ENCODE measurements at places on chromosomes 12 and 14.

GRCh38 chr14:98871796-98872195 is 400.2 kb downstream of the BCL11B start:
- H3K27me3 ChIP-seq = no peaks in the 10 kb centered on the region
- H3K27ac ChIP-seq = no peak overlapping the region

GRCh38 chr14:89881839-89882238 is 72.7 kb downstream of the EFCAB11 start:
- no peak overlapping the region for H3K27ac ChIP-seq
- H3K36me3 ChIP-seq = no peaks in the 10 kb centered on the region
- H3K4me1 ChIP-seq = no peaks in the 10 kb centered on the region
- H3K4me3 ChIP-seq = no peak overlapping the region

- no peaks in the 10 kb centered on the region for H3K36me3 ChIP-seq
- H3K27me3 ChIP-seq = no peaks in the 10 kb centered on the region
- no peak overlapping the region for H3K27ac ChIP-seq
- no peak overlapping the region for H3K4me3 ChIP-seq
These were observed 754.3 kb upstream of the TBX3 start for GRCh38 chr12:115438314-115438713.

- no peak overlapping the region for H3K4me3 ChIP-seq
- H3K27ac ChIP-seq = peak overlapping the region; percentile 31
- no peak for DNase-seq
- H3K36me3 ChIP-seq = peaks cover 5% of the 10 kb centered on the region
- peaks cover 3% of the 10 kb centered on the region for H3K4me1 ChIP-seq
These were observed 13.8 kb downstream of the TMCC3 start for GRCh38 chr12:94636462-94637085.

GRCh38 chr14:75274899-75275569 is 3.6 kb upstream of the FOS start:
- peaks cover 4% of the 10 kb centered on the region for H3K36me3 ChIP-seq
- H3K4me3 ChIP-seq = no peak overlapping the region
- H3K27me3 ChIP-seq = no peaks in the 10 kb centered on the region
- no peak overlapping the region for H3K27ac ChIP-seq

GRCh38 chr12:32440120-32440865 is 40.9 kb downstream of the FGD4 start:
- DNase-seq = peak; percentile 65
- H3K27ac ChIP-seq = peak overlapping the region; percentile 89
- peak overlapping the region; percentile 1 for H3K4me3 ChIP-seq
- H3K27me3 ChIP-seq = no peaks in the 10 kb centered on the region
- peaks cover 2% of the 10 kb centered on the region for H3K36me3 ChIP-seq

GRCh38 chr14:91843437-91843836 is 23.9 kb downstream of the TC2N start:
- H3K4me3 ChIP-seq = no peak overlapping the region
- no peaks in the 10 kb centered on the region for H3K27me3 ChIP-seq

- no peaks in the 10 kb centered on the region for H3K27me3 ChIP-seq
- peaks cover 2% of the 10 kb centered on the region for H3K4me1 ChIP-seq
- peak; percentile 5 for DNase-seq
- no peak overlapping the region for H3K4me3 ChIP-seq
- no peak overlapping the region for H3K27ac ChIP-seq
These were observed 145.6 kb upstream of the NAV3 start for GRCh38 chr12:77685112-77685511.

DNA sequence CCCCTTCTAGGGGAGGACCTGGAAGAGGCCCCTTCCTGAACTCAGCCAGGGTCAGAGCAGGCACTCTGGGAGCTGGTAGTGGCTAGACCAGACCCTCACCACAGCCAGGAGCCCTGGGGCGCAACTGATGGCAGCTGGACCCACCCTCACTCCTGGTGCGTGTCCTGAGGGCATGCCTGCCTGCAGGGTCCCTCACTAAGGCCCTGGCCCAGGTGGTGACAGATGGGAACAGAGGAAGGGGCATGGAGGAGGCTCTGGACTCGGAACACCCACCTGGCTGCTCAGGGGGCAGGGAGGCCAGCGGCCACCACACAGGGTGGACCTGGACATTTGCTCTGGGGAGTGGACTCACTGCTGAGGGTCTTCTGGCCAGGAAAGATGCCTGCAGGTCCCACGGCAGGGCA is 342.2 kb upstream of the SFSWAP start:
- H3K36me3 ChIP-seq = no peaks in the 10 kb centered on the region
- no peak overlapping the region for H3K4me3 ChIP-seq
- H3K4me1 ChIP-seq = no peaks in the 10 kb centered on the region
- DNase-seq = no peak

DNA sequence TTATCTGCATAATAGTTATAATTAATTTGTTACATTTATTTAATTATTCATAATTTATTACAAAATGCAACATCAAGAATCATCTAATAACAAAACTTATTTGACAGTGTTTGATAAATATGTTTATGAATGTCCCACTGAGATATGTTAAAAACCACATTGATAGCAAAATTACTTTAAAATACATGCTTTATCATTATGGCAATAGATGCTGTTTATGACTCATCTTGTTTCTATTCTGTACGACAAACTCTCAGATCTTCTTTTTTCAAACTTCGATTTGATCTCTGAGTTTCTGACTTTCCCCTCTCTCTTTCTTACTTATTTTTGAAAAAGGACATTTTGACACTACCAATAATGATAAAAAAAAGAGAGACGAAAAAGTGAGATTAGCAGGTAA is 56.8 kb upstream of the LRRK2 start:
- DNase-seq = no peak
- no peaks in the 10 kb centered on the region for H3K4me1 ChIP-seq
- no peaks in the 10 kb centered on the region for H3K36me3 ChIP-seq
- no peaks in the 10 kb centered on the region for H3K27me3 ChIP-seq

GRCh38 chr12:11075642-11076041 is 13.5 kb upstream of the TAS2R46 start:
- H3K4me1 ChIP-seq = no peaks in the 10 kb centered on the region
- no peaks in the 10 kb centered on the region for H3K36me3 ChIP-seq
- H3K27me3 ChIP-seq = no peaks in the 10 kb centered on the region
- H3K4me3 ChIP-seq = no peak overlapping the region
- no peak overlapping the region for H3K27ac ChIP-seq

GRCh38 chr12:124115976-124116690 is 143.1 kb downstream of the ZNF664 start:
- H3K36me3 ChIP-seq = no peaks in the 10 kb centered on the region
- peaks cover 3% of the 10 kb centered on the region for H3K27me3 ChIP-seq
- H3K4me3 ChIP-seq = no peak overlapping the region

- H3K4me1 ChIP-seq = peaks cover 25% of the 10 kb centered on the region
- H3K36me3 ChIP-seq = no peaks in the 10 kb centered on the region
- no peak overlapping the region for H3K27ac ChIP-seq
- no peak for DNase-seq
These were observed 29.3 kb downstream of the PRKCH start for GRCh38 chr14:61350427-61351270.

- H3K27me3 ChIP-seq = peaks cover 6% of the 10 kb centered on the region
- DNase-seq = no peak
- H3K4me3 ChIP-seq = no peak overlapping the region
- H3K4me1 ChIP-seq = no peaks in the 10 kb centered on the region
These were observed 209.3 kb downstream of the TTC8 start for GRCh38 chr14:89033756-89034155.

- H3K36me3 ChIP-seq = peaks cover under 1% of the 10 kb centered on the region
- H3K4me1 ChIP-seq = no peaks in the 10 kb centered on the region
- H3K4me3 ChIP-seq = no peak overlapping the region
- DNase-seq = no peak
These were observed 23.6 kb downstream of the RFLNA start for GRCh38 chr12:124318278-124319020.

DNA sequence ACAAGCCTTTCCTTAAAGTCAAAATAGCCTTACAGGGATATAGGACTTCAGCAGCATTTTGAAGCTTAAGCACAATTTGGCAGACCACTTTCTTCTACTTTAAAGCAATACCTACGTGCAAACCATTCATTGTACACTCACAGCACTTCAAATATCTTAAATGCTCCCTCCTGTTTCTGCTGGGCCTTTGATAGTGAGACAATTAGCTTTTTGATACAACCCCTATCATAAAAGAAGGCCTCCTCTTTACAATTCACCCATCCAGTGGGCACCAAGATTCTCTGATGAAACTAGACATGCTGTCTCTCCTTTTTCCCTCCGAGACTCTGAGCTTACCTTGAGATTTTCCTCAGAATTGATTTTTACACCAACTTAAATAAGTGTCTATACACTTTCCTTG is 157.5 kb upstream of the FAR2 start:
- H3K4me1 ChIP-seq = no peaks in the 10 kb centered on the region
- H3K36me3 ChIP-seq = no peaks in the 10 kb centered on the region

DNA sequence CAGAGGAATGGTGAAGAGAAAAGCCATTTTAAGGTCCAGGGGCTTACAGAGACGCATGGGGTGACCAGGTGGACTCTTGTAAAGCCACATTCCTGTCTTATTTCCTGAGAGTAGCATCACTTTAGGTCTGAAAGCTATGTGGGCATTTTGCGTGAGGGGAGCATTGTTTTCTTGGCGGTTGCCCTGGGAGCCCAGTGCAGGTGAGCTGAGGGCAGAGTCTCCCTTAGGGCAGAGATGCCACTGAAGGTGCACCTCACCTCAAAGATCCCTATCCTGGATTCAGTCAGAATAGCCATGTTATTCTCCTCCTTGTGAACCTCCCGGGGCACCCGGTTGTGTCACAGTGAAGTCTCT is 12.4 kb downstream of the GLRX5 start:
- no peak for DNase-seq
- no peaks in the 10 kb centered on the region for H3K27me3 ChIP-seq
- no peak overlapping the region for H3K4me3 ChIP-seq
- no peaks in the 10 kb centered on the region for H3K36me3 ChIP-seq

GRCh38 chr12:120466560-120467315 is 2.8 kb downstream of the SRSF9 start:
- peaks cover 11% of the 10 kb centered on the region for H3K4me1 ChIP-seq
- no peaks in the 10 kb centered on the region for H3K27me3 ChIP-seq
- H3K27ac ChIP-seq = no peak overlapping the region
- H3K36me3 ChIP-seq = peaks cover 38% of the 10 kb centered on the region
- no peak overlapping the region for H3K4me3 ChIP-seq
- DNase-seq = no peak

DNA sequence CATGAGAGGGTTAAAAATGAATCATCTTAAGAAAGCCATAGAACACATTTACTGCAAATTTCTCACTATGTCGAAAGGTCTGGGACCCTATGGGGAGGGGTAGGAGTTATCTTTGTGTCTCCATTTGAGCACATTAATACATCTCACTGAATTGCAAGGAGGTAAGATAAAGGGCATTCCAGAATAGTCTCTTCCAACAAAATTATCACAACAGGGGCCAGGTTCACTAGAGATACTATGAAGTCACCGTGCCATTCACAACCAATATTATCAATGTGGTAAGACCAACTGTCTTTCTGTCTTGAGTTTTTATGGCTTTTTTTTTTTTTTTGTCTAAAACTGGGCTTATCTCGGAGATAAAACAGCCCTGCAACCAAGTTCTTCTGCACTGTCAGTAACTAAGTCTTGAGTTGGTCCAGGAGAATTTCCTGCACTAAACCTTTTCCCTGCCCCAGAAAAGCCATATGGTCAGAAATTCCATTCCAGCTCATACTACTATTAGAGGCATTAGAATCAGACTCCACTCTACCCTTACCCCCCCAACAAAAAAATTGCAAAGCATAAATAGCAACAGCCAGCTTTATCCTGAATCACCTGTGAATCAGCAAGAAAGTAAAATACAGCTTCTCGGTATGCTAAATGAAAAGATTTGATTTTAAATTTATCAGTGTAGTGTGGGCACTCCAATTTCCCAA is 79.7 kb downstream of the PTPRR start:
- no peak for DNase-seq
- H3K4me1 ChIP-seq = no peaks in the 10 kb centered on the region
- H3K27me3 ChIP-seq = no peaks in the 10 kb centered on the region
- H3K27ac ChIP-seq = no peak overlapping the region

GRCh38 chr12:46983959-46984841 is 95.2 kb upstream of the PCED1B start:
- no peaks in the 10 kb centered on the region for H3K36me3 ChIP-seq
- DNase-seq = no peak
- no peak overlapping the region for H3K4me3 ChIP-seq
- peaks cover 24% of the 10 kb centered on the region for H3K4me1 ChIP-seq

- no peak for DNase-seq
- H3K27ac ChIP-seq = no peak overlapping the region
- no peaks in the 10 kb centered on the region for H3K27me3 ChIP-seq
- H3K4me3 ChIP-seq = no peak overlapping the region
These were observed 5.5 kb downstream of the RNASE1 start for GRCh38 chr14:20797164-20797563.

GRCh38 chr12:20140751-20141150 is 227.6 kb upstream of the PDE3A start:
- H3K27me3 ChIP-seq = no peaks in the 10 kb centered on the region
- H3K4me3 ChIP-seq = no peak overlapping the region
- H3K27ac ChIP-seq = no peak overlapping the region
- no peaks in the 10 kb centered on the region for H3K4me1 ChIP-seq

DNA sequence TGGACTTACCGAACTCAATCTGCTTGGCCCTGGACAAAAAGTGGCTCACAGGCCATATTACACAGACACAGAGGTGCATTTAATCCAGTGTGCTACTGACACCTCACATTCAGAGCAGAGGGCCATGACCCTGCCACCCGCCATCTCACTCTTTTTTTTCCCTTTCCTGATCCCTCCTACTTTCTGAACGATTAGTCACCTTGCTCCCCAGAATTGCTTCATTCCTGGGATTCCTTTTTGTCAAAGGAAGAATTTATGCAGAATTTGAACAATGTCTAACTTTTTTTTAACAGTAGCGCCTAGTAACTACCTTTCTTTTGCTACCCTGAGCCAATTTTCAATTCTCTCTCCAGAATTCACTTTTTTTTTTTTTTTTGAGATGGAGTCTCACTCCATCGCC is 4.6 kb downstream of the PKP2 start:
- peak overlapping the region; percentile 84 for H3K27ac ChIP-seq
- no peaks in the 10 kb centered on the region for H3K27me3 ChIP-seq
- H3K36me3 ChIP-seq = no peaks in the 10 kb centered on the region
- H3K4me1 ChIP-seq = peaks cover 49% of the 10 kb centered on the region
- DNase-seq = no peak

GRCh38 chr14:101254805-101255764 is 306.2 kb upstream of the DIO3 start:
- no peak overlapping the region for H3K4me3 ChIP-seq
- H3K36me3 ChIP-seq = no peaks in the 10 kb centered on the region
- no peaks in the 10 kb centered on the region for H3K4me1 ChIP-seq
- H3K27me3 ChIP-seq = no peaks in the 10 kb centered on the region
- H3K27ac ChIP-seq = no peak overlapping the region
- DNase-seq = no peak

- H3K4me1 ChIP-seq = no peaks in the 10 kb centered on the region
- H3K27ac ChIP-seq = no peak overlapping the region
- no peak for DNase-seq
These were observed 127.1 kb upstream of the CNTN1 start for GRCh38 chr12:40565029-40565633.

Data from keratinocyte (primary cell).